ENCODE measurements at places on chromosomes 5 and 9.

DNA sequence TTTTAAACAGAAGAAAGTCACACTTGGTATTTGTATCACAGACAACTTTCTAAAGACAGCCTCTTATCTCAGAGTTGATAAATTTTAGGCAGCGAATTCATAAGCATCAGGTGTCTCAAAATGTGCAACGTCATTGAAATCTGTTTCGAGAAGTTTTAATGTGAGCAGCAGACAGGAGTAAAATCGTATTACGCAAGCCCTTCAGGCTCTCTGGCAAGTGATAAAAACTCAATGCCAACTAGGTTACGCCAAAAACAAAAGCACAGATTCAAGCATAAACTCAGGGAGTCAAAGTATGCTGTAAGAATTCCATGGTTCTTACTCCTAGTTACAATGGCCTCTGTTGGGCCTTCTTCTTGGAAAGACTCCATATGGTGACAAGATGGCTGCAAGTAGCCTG lies 244.7 kb downstream of the SEMA5A start:
- no peaks in the 10 kb centered on the region for H3K4me1 ChIP-seq
- DNase-seq = no peak
- H3K4me3 ChIP-seq = no peak overlapping the region
- H3K27me3 ChIP-seq = peaks cover 7% of the 10 kb centered on the region
- no peak overlapping the region for H3K27ac ChIP-seq

DNA sequence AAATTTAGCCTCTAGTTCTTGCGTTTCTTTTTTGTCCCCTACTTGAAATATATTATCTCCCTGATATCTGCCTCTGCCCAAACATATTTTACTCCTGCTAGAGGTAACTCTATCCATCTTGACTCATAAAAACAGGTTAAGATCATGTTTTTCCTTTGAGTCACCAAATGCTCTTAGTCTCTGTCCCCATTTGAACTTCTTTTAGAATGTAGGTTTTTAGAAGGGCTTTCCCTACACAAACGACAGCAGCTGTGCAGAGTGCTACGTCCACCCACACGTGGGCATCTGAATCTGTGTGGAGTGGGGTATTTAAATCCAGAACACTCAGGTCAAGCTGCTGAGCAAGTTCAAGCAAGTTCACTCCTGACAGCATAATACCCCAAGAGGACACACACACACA lies 2.2 kb downstream of the HSD17B3 start:
- no peak overlapping the region for H3K4me3 ChIP-seq
- H3K27me3 ChIP-seq = no peaks in the 10 kb centered on the region
- H3K27ac ChIP-seq = no peak overlapping the region
- no peak for DNase-seq
- H3K36me3 ChIP-seq = no peaks in the 10 kb centered on the region

GRCh38 chr5:59126708-59127573 lies 544.1 kb downstream of the RAB3C start:
- no peak overlapping the region for H3K4me3 ChIP-seq
- H3K4me1 ChIP-seq = no peaks in the 10 kb centered on the region
- H3K27me3 ChIP-seq = no peaks in the 10 kb centered on the region
- H3K36me3 ChIP-seq = no peaks in the 10 kb centered on the region
- no peak overlapping the region for H3K27ac ChIP-seq

DNA sequence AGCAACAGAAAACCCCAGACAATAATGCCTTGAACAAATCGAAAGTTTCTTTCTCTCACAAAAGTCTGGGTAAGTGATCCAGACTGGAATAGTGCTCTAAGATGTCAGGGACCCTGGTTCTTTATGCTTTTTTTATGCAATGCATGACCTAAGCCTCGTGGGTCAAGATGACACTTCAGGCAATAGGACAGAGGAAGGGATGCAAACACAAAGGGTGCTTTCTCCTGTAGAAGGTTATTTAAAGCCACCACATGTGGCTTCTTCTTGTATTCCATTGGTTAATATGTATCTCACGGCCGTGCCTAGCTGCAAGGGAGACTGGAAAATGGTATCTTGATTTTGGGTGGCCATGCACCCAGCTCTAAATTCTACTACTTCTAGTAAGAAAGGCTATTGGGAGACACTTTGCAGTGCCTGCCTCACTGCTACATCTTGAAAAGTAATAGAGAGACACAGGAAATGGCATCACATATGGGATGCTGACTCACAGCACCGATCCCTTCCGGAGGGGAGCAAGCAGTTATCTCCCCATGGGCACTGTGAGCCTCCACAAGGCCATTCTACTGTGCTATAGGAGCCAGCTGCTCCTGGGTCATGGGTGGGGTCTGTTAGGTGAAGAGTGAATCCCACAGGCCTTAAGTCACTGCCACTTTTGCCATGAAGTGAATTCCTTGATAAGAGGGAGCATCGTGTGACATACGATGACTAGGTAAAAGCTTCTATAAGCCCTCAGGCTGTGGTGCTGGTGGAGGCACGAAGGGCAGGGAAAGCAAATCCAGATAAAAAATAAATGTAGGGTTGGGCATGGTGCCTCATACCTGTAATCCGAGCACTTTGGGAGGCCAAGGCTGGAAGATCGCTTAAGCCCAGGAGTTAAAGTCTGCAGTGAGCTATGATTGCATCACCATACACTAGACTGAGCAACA lies 32.5 kb upstream of the RAB14 start:
- no peak overlapping the region for H3K27ac ChIP-seq
- H3K27me3 ChIP-seq = peaks cover 4% of the 10 kb centered on the region
- no peaks in the 10 kb centered on the region for H3K36me3 ChIP-seq

DNA sequence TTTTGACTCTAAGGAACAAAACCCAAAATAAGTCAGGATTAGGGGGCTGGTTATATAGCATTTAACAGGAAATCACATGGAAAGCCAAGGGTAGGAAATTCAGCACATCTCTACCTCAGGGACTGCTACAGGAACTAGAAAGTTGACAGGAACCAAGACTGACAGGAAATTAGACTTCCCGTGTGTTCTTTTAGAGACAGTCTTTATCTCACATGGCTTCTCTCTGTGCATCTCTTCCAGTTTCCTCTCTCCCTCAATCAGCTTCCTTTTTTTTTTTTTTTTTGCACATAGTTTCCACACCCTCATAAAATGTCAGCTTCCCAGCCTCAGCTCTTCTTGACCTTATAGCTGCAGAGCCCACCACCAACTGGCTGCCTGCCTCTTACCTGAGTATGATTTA lies 4.8 kb downstream of the RECK start:
- no peak overlapping the region for H3K4me3 ChIP-seq
- no peaks in the 10 kb centered on the region for H3K27me3 ChIP-seq
- peak overlapping the region; percentile 23 for H3K27ac ChIP-seq

GRCh38 chr5:30994176-30994575 lies 199.3 kb upstream of the CDH6 start:
- H3K27me3 ChIP-seq = no peaks in the 10 kb centered on the region
- H3K4me1 ChIP-seq = peaks cover 5% of the 10 kb centered on the region
- no peaks in the 10 kb centered on the region for H3K36me3 ChIP-seq
- DNase-seq = no peak

GRCh38 chr5:150168864-150169263 lies 2.3 kb downstream of the CDX1 start:
- DNase-seq = no peak
- H3K27ac ChIP-seq = no peak overlapping the region
- H3K27me3 ChIP-seq = peaks cover 5% of the 10 kb centered on the region
- H3K4me3 ChIP-seq = peak overlapping the region; percentile 7
- peaks cover 69% of the 10 kb centered on the region for H3K4me1 ChIP-seq

DNA sequence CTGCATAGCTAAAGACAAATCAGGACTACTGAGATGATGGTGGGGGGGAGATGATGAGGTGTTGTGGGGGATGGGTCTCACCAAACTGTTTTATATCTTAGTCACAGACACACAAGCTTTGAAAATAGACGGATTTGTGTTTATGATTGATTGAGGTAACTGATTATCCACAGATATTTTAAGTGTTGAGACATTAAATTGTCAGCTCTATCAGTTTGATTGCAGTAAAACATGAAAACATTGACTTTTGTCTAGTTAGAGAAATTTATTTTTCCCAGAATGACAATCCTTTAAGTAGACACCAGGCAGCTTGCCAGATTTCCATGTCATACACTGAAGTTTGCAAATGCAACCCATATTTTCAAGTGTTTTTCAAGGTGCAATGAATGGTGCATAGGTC lies 149.8 kb downstream of the NR2F1-AS1 start:
- no peak for DNase-seq
- peaks cover 3% of the 10 kb centered on the region for H3K27me3 ChIP-seq
- peaks cover 29% of the 10 kb centered on the region for H3K36me3 ChIP-seq
- peaks cover 86% of the 10 kb centered on the region for H3K4me1 ChIP-seq
- H3K4me3 ChIP-seq = no peak overlapping the region
- H3K27ac ChIP-seq = peak overlapping the region; percentile 15

- H3K27me3 ChIP-seq = no peaks in the 10 kb centered on the region
- no peak overlapping the region for H3K27ac ChIP-seq
- H3K4me1 ChIP-seq = peaks cover 48% of the 10 kb centered on the region
- peaks cover 26% of the 10 kb centered on the region for H3K36me3 ChIP-seq
These were observed 5.9 kb downstream of the PDLIM7 start for GRCh38 chr5:177491429-177491945.

- H3K27ac ChIP-seq = no peak overlapping the region
- H3K36me3 ChIP-seq = no peaks in the 10 kb centered on the region
- H3K4me1 ChIP-seq = peaks cover 23% of the 10 kb centered on the region
- DNase-seq = no peak
- H3K27me3 ChIP-seq = peaks cover 15% of the 10 kb centered on the region
- no peak overlapping the region for H3K4me3 ChIP-seq
These were observed 975.4 kb downstream of the NR2F1-AS1 start for GRCh38 chr5:92605591-92605990.

Measured in nephron progenitor cell (in vitro differentiated cells).